Activated CD4-positive, alpha-beta memory T cell treated with anti-CD3 and anti-CD28 coated beads, Interleukin-2, amount 10 ng/mL, durations not matched to agents 7 days and 5 days (primary cell): ENCODE measurements at places on chromosomes 7 and 10.

GRCh38 chr7:143023047-143023446 lies 3.9 kb downstream of the OR9A2 start:
- no peak for DNase-seq

DNA sequence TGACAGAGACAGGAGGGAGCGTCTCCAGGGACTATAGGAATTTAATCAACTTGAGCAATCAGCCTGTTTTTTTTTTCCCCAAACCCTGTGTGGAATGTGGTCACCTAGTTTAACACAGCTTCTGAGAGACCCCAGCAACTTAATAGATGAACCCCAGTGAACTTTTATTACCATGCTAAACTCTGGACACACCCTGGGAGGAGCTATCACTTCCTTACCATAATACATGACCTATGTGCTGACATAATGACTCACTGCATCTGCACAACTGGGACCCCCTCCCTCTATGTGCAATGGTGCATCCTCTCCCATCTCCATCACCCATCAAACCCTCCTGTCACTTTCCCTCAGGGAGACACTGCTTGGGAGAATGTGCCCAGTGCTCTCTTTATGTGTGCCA lies 83.7 kb downstream of the EPC1 start:
- DNase-seq: no peak

DNA sequence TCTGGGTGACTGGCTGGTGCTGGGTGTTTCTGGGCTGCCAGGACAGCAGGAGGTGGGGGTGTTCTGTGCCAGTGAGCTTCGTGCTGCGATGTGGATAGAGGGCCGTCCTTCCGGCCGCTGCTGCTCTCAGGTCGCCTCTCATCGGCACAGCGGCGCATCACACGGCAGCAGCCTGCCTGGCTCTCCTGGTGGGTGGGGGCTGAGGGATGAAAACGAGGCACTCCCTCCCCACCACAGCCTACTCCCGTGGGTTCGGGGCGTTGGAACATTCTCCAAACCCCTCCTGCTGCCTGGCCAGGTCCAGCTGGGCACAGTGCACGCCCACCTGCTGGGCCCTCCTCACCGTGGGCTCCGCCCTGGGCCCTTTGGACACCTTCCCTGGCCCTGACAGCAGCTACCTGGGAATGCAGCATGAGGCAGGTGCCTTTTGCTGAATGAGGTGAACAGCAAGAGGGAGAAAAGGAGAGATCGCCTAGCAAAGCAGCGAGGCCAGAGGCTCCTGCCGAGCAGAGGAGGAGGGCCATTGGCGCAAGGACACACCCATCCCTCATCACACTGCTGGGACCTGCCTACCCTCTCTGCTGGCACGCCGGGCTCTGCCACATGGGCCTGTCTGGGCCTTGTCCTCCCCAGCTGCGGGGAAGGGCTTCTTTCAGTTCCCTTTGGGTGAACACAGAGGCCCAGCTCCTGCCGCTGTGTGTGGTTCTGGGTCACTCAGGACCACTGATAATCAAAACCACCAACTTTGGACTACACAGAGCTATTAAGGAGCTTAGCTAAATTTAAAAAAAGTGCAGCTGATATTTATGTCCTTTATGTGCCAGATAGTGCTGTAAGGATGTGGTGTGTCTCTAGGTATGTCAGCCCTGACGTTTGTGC lies 33.4 kb downstream of the INPP5A start:
- no peak for DNase-seq

- no peak for DNase-seq
These were observed 223.7 kb downstream of the MTERF1 start for GRCh38 chr7:91656541-91657482.

DNA sequence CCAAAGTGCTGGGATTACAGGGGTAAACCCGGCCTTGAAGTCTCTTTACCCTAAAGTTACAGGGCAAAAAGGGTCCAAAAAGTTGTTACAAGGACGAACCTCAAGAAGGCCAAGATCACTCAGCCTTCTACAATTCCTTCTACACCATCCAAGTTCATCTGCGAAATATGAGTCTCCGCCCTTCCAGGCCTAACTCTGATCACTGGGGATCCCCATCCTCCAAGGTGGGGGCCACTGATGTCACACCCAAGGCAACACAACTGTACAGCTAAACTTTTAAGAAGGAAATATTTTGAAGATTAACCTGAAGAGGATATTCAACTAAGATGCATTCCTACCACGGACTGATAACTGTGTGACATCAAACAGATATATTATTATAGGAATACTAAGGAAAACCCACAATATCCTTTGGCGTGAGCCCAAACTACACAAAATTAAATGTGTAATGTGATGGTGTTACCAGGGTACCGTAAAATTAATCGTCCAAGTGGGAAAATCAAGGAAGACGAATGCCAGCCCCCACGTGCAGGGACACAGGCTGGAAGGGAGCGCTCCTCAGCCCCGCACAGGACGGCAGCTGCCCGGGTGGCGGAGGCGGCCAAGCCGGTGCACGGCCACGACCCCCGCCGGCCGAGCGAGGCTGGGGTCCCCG lies 1.0 kb downstream of the PAXIP1 start:
- DNase-seq: no peak

DNA sequence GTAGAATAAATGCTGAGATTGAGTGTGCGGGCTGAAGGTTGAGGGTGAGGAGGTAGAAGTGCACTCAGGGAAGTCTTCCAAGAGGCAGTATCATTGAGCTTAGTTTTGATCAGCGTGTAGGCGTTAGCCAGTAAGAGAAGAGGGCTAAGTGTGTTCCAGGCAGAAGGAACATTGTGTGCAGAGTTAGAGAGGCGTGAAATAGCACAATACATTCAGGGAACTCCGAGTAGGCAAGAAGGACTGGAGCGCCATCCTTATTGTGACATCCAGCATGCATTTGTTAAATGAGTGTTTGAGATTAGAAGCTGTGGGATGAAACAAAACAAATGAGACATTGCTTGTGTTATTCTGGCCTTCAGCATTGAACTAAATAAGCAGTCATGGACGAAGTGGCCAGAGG lies 140.9 kb upstream of the MKLN1 start:
- no peak for DNase-seq

GRCh38 chr10:16689696-16690095 lies 127.5 kb downstream of the RSU1 start:
- no peak for DNase-seq

- DNase-seq: peak; percentile 78
These were observed 39.9 kb downstream of the TOMM7 start for GRCh38 chr7:22782616-22783232.

- DNase-seq: no peak
These were observed 70.9 kb upstream of the CHST15 start for GRCh38 chr10:124164264-124164663.

DNA sequence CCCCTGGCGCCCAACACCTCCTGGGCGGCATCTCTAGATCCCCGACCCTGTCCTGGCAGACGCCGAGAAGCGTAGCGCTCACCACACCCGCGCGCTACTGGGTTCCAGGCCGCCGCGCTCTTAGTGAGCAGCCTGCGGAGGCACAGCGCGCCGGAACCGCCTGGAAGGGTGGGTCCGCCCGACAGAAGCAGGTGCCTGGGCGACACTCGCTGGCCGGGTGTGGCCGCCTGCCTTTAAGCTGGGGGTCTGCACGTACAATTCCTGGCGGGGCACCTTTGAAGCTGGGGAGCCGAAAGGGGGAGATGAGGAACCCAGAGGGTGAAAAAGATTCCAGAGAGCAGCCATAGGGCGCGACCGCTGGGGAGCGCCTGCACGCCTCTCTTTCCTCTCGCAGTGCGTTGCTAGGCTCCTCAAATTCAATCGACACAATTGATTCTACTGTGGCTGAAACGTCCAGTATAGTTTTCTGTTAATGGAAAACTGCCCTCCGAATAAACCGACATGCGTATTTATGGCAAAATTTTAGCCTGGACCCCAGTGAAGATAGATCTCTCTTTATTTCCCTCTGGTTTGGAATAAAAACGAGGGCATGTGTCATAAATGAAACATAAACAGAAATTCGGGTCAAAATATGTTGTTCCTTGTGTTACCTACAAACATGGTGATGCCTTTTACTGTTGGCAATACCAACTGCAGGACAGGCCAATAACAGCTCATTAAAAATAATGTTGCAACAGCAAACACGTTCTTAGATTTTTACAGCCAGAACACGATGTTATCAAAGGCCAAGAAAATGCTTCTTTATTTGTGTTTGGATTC lies 4.6 kb downstream of the HMX3 start:
- DNase-seq: no peak

GRCh38 chr7:112116358-112116757 lies 89.8 kb downstream of the DOCK4 start:
- DNase-seq: no peak

- no peak for DNase-seq
These were observed 2.0 kb downstream of the GPR85 start for GRCh38 chr7:113084496-113085172.

- DNase-seq: no peak
These were observed 52.1 kb downstream of the ADD3 start for GRCh38 chr10:110059925-110060324.

- DNase-seq: no peak
These were observed 160.9 kb downstream of the PLXDC2 start for GRCh38 chr10:19977097-19977521.

GRCh38 chr7:79291498-79291865 lies 162.0 kb downstream of the MAGI2 start:
- DNase-seq: no peak

GRCh38 chr7:140571538-140572122 lies 69.0 kb downstream of the DENND2A start:
- no peak for DNase-seq
